ENCODE measurements at places on chromosomes 2 and 18.

DNA sequence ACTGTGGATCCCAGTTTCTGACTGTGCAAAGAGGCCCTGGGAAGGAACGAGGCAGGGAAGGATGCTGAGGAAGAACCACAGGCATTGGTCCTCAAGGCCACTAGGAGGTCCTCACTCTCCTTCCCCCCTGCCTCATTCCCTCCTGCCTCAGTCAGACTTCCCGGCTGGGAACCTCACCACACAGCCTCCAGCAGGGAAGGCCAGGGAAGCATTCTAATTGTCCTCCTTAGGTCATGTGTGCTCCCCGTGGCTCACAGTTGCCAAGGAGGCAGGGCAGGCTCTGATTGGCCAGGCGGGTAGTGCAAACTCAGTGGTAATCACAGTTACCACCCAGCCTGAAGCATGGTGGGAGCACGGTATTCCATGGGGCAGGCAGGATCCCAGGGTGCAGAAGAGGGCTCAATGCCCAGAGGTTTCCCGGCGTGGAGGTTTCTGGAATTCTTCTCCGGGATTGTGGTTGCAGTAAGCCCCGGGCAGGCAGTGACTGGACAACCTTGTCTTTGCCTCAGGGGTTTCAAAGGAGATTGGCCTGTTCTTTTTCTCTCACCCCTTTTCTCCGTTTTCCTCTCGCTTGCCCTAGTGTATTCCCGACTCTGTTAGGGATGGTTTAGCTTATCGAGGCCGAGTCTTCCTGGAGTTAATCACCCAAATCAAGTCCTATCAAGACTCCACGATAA lies 27.1 kb downstream of the FER1L5 start:
- no peak for DNase-seq

GRCh38 chr18:47150824-47151366 lies 595 bp upstream of the HDHD2 start:
- no peak for DNase-seq

DNA sequence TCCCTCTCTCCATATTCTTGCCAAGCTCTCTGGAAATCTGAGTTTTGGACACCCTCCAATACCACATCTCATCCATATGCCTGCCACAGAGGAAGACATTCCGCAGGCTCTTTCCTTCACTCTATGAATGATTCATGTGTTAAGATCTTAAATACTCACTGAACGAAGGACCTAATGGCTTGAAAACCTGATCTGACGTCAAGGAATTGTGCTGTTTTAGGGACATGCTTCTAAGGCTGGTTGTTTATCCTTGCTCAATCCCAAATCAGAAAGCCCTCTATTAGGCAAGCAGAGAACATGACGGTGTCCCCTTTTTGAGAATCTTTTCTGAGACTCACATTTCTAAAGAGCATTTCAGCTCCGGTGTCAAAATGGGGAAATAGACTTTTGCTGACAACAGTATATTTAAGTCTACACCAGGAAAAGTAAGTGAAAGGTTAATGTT lies 83.7 kb upstream of the GALNT5 start:
- no peak for DNase-seq

GRCh38 chr2:165016772-165017411 lies 61.6 kb upstream of the SLC38A11 start:
- peak; percentile 81 for DNase-seq

DNA sequence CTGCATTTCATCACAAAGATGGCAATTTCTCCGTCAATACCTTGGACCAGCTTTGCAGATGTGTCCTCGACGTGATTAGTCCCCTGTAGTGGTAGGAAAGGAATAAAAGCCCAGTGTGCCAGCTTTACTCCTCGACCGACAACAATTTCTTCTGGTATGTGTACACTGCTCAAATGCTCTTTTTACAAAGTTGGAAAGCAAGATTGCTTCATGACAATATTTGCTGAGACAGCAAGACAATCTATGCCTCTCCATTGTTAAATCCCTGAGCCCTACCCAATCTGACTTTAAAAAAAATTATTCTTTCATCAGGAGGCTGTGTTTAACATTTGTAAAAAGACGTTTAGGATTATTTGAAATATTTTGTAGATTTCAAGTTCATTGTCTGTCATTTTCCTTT lies 27.6 kb upstream of the ZEB2 start:
- DNase-seq = no peak

- no peak for DNase-seq
Measured at GRCh38 chr2:88321449-88322248, 130.8 kb downstream of the FOXI3 start.

DNA sequence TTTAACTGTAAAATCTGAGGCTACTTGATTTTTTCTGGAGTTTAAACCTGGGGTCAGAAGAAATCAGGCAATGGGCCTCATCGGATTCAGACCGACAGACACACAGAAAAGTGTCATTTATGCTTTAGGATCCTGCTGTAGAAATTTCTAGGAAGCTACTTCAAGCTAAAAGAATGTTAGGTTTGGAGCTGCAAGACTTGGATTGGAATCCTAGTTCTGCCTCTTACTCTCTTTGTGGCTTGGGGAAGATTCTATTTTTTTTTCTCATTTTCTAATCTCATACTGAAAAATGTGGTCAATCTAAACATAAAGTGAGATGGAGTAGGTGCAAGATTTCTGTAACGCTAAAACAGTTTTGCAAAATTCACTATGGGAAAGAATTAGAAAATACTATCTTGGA lies 48.8 kb upstream of the KCNE4 start:
- no peak for DNase-seq

DNA sequence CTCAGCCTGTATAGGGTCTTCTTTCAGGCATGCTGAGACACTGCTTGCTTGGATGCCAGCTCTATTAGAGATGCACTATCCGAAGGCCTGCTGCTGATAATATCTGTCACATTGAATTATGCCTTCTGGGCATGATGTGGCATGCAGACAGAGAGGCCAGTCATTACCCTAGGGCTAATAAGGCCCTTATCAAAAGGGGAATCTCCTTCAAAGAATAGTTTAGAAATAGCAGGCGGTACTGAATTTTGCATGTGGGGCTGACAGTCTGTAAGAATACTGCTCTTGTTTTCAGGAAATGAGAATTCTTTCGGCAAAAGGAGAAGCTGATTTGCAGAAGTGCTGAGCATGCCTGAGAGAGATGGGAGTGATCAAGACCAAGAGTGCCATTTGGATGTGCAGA lies 13.1 kb upstream of the LHCGR start:
- peak; percentile 12 for DNase-seq

GRCh38 chr2:43085929-43086328 lies 140.5 kb downstream of the ZFP36L2 start:
- no peak for DNase-seq

GRCh38 chr2:184444623-184445223 lies 153.6 kb upstream of the ZNF804A start:
- no peak for DNase-seq

DNA sequence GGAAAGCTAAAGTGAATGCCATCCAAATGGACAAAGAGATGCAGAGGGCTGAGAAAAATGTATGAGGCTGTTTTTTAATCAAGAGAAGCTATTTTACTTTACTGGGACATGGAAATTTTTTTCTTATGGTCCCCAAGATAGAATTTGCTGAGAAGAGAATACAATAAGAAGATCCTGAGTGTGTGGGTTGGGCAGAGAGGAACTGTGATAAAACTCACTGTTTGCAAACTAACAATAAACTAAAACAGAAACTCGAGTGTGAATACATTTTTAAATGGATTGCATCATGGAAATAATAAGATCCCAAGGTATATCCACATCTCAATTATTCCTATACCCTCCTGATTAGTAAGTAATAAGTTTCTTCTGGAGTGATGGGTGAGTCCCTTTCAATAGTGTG lies 4.4 kb downstream of the NEB start:
- DNase-seq = no peak

DNA sequence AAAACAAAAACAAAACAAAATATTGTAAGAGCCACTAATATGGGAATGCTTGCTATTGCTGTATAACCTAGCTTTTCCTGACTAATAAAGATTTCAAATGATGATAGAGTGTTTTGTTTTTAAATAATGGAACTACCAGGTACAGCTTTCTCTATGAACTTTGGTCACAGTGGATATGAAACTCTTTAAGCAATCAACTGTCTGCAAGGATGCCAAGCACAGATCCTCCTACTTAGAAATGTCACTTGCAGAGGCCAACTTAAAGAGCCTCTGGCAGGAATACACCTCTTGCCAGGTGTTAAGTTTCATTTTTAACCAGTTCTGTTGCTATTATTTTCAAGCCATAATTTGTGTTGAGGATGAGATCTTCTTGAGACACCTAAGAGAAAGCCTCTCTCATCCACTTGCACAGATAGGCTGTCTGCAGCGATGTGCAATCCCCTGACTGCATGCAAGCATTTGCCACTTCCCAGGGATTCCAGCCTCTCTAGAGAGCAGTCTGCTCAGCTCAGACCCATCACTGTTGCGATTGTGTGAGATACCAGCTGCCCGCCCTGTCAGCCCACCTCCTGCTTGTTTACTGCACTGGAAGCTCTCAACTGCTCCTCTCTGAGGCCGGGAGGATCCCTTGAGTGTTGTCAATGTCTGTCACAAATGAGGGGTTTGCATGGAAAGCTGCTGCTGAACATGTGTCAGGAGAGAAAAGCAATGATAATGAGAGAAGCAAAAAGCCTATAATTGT lies 86.1 kb upstream of the SCG2 start:
- DNase-seq = no peak

DNA sequence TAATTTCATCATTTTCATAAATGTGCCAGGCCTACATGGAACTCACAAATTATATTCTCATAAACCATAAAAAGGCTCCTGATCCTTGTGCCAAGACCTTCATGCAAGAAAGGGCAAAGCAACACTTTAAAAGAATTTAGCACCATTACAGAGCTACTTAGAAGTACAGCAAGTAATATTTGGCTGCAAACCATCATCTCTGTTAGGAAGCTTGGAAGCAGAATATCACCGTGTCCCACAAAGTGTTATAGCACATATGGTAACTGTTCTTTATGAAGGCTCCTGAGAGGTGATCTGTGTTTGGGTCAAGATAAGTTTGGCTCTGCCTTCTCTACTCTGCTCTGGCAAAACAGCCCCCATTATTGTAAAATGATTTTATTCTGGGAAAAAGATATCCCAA lies 59.7 kb upstream of the KCNJ3 start:
- DNase-seq = no peak

DNA sequence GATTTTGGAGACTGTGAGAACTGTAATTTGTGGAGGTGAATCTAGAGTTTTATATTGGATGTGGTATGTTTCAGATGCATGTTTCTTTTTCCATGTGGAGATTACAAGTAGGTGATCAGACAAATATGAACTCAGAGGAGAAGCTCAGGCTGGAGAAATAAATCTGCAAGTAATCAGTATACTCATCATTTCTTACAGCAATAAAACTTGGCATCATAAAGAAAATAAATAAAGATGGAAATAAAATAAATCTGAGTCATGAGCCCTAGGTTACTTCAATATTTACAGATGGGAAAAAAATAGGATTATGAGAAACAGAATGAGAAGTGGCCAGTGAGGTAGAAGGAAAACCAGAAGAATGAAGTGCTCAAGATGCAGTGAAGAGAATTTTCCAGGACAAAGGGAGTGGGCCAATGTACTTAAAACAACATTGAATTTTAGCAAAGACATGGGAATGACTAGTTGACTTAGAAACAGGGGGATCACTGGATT lies 453.8 kb downstream of the DSC3 start:
- DNase-seq = no peak

DNA sequence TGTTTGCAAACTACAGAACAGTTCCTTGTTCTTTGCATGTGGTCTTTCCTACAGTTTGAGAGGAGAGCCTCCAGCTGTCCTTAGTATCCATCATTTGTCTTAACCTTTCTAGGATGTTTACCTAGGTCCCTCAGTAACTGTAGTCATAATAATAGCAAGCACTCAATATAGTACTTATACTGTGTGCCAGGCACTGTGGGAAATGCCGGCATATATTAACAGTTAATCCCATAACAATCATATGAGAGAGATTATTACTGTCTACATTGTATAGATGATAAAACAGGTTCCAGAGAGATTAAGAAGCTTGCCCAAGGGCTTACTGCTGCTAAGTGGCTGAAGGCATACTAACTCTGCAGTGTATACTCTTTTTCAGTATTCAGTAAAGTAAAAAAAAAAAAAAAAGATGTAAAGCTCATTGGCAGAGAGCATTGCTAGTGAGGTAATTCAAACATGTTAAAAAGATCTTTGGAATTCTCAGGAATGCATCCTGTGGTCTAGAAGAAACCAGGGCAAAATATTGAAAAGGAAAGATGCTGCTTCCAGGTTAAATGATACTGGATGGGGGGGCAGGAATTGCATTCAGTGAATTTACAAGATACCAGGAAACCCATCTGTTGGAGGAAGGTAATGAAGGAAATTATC lies 72.3 kb downstream of the SPTBN1 start:
- DNase-seq = no peak

GRCh38 chr2:229947544-229947943 lies 25.2 kb downstream of the FBXO36 start:
- DNase-seq = no peak

DNA sequence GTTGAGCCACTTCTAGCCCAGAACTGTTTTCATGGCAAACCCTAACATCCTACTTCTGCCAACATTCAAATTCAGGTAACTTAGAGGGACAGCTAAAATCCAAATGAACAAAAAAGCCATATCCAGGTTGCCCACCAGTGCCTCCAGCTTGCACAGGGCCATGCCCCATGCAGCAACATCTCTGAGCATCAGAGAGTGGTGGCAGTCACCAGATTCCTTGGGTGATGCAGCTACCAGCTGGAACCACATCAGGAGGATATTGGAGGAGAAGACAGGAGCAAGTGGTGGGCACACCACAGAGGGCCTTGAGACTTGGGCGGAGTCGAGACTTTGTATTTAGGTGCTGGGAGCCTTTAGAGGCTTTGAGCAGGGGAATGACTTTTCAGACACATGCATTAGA lies 50.5 kb downstream of the SDC1 start:
- no peak for DNase-seq

GRCh38 chr2:28445448-28446258 lies 50.2 kb upstream of the PLB1 start:
- no peak for DNase-seq

- no peak for DNase-seq
Measured at GRCh38 chr18:43819397-43819796, 542.1 kb upstream of the SYT4 start.

DNA sequence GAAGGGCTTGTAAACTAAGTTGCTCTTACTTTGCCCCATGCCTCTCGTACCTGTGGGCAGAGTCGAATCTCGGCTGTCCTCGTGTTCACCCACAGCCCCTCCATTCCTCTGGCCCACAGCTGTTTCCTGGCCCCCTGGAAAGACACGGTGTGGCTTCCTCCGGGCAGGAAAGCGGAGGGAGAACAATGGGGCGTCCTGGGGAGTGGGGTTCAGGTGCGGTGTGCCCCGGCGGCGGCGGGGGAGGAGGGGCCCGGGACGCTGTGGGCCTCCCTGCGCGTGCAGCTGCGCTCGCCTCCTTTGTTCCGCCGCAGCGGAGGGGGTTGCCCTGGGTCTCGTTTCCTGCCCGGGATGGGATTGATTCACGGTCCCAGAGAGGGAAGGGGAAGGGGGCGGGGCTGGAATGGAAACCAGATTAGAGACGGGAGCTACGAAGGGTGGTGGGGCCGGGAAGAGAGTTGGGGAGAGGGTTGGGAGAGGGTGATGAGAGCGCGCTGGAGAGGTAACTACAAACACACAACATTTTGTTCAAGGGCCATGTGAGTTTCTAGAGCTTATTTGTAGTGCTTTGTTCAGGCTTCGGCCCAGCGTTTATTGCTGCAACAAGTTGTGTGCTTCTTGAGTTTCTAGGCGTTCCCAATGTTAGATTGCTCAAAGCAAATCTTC lies 796 bp downstream of the MYO1B start:
- no peak for DNase-seq

Data from hematopoietic multipotent progenitor cell treated with erythropoietin and hydrocortisone succinate and interleukin-3 and kit ligand, for 6 days (in vitro differentiated cells).